ENCODE measurements at places on chromosomes 1 and 21.

DNA sequence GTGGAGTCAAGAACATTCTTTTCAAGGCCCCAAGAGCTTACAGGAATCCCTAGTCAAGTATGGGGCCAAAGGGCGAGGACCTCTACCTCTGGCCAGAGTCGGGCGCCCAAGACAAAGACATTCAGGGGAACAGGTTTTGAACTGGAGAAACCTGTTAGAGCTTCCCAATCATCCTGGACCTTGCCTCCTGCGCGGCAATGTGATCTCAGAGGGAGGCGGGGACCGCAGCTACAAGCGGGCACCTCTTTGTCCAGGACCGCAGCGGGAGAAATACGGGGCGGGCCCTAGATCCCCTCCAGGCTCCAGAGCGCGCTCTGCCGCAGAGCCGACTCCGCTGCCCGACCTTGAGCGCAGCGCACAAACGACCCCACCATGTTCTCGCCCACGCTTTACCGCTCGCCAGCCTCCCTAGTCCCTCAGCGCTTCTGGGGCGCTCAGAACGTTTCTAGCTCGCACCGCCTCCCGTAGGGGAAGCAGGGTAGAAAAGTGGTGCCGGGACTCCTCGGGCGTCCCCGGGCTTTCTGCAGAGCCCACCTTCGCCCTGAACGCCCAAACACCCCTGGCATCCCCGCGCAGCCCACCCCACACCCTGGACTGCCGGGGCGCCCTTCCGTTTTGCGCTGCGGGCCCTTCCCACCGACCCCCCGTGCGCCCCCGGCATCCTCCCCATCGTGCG is 28.1 kb downstream of the RABIF start:
- peak; percentile 83 for DNase-seq

GRCh38 chr1:87084244-87084836 is 169.9 kb downstream of the HS2ST1 start:
- DNase-seq, result peak; percentile 31

- DNase-seq, result peak; percentile 10
Measured at GRCh38 chr1:178133239-178133989, 39.5 kb downstream of the RASAL2 start.

DNA sequence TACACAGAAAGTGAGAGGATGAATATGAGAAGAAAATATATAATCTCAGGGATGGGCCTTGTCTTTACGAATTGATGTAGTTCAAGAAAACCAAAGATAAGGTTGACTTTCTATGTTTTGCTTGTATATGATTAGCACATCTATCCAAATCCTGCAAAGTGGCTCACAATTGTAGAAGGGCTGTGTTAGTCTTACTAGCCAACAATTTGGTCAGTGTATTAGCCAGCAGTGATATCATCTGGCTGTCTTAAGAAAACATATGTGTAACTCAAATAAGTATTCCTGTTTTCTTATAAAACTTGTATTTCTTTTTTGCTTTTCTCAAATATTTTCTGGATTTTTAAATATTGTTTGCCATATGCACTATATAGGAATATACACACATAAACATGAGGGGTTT is 5.5 kb downstream of the SDCCAG8 start:
- DNase-seq, result no peak

- DNase-seq, result no peak
Measured at GRCh38 chr1:240320659-240321058, 229.0 kb downstream of the FMN2 start.

GRCh38 chr1:201644197-201644596 is 105.3 kb downstream of the NAV1 start:
- no peak for DNase-seq

DNA sequence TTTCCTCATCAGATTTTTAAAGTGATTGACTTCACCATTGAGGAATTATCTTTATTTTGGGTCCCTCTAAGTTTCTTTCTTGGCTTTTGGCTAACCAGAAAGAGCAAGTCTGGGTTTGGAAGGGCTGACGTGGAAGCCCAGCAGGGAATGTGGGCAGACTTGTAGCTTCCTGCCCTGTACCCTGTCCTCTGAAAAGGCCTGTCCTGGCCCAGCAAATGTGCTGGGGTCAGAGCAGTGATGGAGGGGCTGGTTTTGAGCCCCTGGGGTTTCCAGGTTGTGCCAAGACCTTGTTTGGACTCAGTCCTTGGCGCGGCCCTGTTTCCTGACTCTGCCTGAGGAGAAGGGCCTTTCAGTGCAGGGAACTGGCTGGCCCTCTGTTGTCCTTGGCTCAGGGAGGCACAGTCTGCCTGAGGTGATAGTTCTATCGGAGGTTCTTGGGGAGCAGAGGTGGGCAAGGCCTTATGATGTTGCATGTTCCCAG is 72.1 kb downstream of the UCK2 start:
- DNase-seq, result no peak

GRCh38 chr1:1306070-1306660 is 1.6 kb downstream of the ACAP3 start:
- DNase-seq, result peak; percentile 66

- no peak for DNase-seq
Measured at GRCh38 chr1:61570191-61570590, 154.8 kb downstream of the TM2D1 start.

- no peak for DNase-seq
Measured at GRCh38 chr1:213683529-213683928, 304.2 kb upstream of the PROX1 start.

DNA sequence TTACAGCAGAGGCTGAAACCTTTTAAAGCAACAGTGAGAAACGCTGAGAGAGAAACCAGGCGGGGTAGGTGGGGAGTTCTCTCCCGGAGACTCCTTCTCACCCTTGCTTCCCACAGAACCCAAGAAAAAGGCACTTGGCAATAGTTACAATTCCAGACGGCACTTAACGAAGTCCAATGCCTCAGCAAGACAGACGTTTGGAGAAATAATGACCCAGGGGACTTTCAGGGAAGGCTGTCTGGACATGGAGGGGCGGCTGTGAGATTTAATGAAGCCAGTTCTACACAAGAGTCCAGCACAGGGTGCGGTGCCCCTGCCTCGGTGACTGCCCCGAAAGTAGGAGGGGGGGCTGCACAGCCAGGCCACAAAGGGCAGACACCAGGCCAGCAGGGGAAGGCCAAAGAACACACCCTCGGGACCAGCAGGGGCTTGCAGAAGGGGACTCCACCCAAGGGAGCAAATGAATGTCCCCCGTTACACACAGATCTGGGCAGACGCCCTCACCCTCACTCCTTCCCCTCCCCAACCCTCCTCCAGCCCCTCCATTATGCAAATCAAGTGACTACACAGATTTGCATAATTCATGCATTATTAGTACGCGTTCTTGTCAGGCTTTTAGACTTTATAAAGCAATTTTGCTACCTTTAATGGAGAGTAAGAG is 26.3 kb downstream of the KCNN3 start:
- no peak for DNase-seq

DNA sequence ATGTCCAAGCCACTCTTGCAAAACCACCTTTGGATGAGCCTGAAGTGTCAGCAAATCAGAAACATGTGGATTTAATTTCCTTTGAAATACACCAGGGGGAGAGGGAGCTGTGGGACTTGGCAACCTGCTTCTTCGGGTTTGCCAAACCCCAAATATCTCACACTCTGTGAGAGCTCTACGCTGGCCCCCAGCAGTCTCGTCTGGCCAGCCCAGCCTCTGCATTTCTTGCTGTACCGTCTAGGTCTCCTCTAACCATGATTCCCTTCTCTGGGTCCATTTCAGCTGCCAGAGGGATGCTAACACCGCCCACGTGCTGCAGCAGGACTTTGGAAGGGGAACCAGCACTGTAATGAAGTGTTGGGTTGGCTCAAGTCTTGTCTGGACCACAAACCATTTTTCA is 114.6 kb downstream of the MRPS6 start:
- DNase-seq, result no peak

GRCh38 chr1:8201331-8201861 is 116.5 kb upstream of the SLC45A1 start:
- DNase-seq, result no peak

All from NB4 (cell line).